SW480 (cell line): ENCODE measurements at places on chromosomes 16 and 17.

DNA sequence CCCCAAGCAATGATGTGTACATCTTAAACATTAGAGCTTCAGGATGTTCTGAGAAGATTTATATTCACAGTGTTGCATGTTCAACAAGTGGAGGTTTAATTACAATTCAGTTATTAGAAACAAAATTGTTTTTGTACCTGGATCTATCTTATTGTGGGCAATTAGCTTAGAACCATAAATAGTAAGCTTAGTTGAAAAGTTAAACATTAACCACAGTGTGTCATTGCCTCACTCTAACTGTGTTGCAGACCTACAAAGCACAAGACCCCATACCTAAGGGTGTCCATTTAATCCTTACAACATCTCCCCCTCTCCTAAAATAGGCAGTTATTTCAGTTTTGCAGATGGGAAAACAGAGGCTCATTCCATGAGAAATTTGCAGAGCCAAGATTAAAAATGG, 632.0 kb upstream of the SOX9 start:
- peak; percentile 4 for DNase-seq

- peak; percentile 85 for DNase-seq
Observed at GRCh38 chr17:352421-353212, at the start of gene RPH3AL. Gene RPH3AL (minus strand): TSS chr17:352807. CDS start chr17:327543, 25,264 bp downstream.

- peak; percentile 30 for DNase-seq
Observed at GRCh38 chr17:27523712-27524111, 67.5 kb downstream of the KSR1 start.

GRCh38 chr16:9476744-9477143, 385.3 kb downstream of the HAPSTR1 start:
- no peak for DNase-seq

DNA sequence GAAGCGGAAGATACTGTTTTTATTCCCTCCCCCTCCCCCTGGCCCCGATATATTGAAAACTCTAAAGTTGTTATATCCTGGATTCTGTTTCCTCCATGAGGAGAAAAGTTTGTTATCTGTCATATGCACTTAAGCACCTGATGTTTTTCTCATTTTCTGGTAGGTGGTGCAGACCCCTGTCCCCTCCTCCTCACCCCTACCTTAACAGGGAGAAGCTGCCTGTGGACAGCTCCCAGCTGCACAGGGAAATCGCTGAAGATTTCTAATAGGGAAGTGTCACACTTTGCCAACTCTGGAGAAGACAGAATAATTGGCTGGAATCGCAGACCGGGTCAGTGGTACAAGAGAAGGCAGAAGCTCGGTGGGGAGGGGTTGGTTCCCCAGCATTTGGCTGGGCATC, 45.3 kb upstream of the TOB1 start:
- DNase-seq = no peak

DNA sequence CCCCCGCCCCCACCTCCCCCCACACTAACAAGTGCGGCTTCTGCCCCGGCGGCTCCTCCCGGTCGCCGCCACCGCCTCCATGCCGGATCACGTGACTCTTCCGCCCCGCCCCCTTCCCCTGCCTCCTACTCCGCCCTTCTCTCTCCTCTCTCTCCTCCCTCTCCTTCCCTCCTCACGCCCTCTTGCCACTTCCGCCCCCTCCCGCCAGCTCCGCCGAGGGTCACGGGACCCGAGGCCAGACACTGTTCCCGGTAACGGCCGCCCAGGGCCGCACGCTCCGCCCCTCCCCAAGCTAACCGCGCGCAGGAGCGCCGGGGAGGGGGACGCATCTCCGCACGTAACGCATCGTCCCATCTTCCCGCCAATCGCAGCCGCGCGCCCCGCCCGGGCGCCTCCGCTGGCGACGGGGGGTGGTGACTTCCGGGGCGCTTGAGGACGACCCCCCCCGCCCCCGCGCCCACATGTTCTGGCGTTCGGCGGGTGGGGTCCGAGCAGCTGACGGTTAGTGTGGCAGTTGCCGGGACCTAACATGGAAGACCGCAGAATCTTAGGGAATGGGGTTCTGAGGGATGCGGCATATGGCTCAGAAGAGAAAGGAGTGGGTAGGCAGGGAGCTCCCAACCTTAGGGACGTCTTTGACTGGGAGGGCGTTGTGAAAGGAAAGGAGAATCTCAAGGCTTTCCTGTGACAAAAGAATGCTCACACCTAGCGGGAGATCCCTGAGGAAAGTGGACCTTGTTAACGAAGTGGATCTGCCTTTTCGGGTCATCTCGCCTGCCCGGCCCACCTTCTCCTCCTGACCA, at the start of gene USP32:
TSS of gene USP32 (minus strand) at position 92 of the 803 bp plus-strand sequence. CDS start 194 bp downstream, outside the sequence.
- DNase-seq = peak; percentile 97

DNA sequence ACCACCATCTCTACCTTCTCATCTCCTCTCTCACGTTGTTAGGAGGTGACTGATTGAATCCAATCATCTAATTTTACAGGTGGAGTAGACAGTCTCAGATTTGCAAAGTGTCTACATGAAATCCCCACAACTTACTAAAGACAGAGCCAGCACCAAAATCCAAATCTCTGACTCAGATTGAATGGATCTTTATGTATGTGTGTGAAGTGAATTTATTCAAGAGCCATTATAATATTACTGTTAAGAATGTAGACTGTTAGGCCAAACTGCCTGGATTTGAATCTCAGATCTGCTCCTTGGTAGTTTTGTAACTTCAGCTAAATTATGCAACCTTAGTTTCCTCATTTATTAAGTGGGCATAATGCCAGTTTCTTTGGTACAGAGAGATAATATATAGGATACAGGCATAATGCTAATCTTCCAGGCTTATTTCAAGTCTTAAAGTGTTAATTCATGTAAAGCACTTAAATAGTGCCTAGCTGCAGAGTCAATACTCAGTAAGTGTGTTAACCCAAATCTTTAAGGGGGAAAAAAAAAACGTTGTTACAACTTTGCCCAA, 12.7 kb downstream of the CNEP1R1 start:
- DNase-seq = no peak

DNA sequence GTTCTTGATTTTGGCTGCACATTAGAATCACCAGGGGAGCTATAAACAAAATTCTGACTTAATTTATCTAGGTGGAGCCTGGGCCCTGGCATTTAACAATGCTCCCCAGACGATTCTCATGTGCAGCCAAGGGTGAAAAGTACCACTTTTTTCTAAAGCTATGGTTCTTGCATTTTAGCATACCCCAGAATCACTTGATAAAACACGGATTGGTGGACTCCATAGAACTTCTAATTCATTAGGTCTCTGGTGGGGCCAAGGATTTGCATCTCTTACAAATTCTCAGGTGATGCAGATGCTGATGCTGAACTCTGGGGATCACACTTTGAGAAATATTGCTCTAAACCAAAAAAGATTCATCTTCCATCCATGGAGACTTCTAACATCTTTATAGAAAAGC, 74.5 kb downstream of the RPGRIP1L start:
- DNase-seq = no peak

DNA sequence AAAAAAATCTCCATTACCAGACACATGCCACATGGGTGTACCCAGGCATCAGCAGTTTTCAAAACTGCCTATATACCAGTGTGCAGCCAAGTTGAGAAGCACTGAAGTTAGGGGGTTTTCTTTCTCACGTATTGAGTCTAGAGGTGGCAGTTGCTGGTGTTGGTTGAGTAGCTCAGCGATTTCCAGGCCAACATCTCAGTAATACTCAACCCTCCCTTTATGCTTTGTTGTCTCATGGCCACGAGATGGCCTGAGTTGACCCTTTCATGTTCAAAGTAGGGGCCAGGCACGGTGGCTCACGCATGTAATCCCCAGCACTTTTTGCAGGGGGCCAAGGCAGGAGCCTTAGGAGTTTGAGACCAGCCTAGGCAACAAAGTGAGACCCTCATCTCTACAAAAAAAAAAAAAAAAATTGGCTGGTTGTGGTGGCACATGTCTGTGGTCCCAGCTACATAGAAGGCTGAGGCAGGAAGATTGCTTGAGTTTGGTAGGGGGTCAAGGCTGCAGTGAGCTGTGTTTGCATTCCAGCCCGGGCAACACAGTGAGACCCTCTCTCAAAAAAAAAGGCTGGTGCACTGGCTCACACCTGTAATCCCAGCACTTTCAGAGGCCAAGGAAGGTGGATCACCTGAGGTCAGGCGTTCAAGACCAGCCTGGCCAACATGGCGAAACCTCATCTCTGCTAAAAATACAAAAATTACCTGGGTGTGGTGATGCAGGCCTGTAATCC, 10.8 kb downstream of the LRRC3C start:
- no peak for DNase-seq

- DNase-seq = no peak
Observed at GRCh38 chr17:39863244-39863917, 731 bp downstream of the IKZF3 start.

DNA sequence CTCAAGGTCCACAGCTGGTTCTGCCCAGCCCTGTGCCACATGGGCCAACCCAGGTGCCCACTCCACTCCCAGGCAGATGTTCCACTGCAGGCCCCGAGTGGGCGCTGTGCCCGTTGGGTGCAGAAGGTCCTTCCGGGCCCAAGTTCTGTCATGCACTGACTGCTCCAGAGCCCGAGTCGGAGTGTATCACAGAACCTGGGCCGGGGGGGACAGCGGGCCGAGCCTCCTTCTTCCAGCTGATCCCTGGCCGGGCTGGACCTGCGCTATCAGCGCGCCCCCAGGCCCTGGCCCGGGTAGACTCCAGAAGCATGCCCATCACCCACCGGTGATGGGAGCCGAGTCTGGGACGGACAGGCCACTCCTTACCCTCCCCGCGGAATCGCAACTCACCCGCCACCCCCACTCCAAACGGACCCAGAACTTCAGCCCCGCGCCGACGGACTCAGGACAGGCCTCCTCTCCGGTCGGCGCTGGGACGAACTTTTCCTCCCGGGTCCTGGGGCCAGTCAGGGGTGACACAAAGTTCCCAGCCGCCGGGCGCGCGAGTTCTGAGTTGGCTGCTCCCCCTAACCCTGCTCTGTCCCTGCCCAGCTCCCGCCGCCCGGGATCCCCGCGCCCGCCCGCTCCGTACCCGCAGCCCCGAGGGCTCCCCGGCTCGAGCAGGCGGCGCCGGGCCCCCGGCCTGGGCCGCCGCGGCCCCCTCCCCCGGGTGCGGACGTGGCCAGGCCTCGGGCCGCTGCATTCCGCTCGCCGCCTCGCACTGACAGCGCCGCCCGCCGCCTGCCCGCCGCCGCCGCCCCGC, at the start of gene COPZ2:
TSS of gene COPZ2 (minus strand) at position 762 of the 802 bp plus-strand sequence. CDS start at position 742, 20 bp downstream.
- DNase-seq = peak; percentile 51

- no peak for DNase-seq
Observed at GRCh38 chr17:81076141-81076679, 41.3 kb downstream of the BAIAP2 start.

DNA sequence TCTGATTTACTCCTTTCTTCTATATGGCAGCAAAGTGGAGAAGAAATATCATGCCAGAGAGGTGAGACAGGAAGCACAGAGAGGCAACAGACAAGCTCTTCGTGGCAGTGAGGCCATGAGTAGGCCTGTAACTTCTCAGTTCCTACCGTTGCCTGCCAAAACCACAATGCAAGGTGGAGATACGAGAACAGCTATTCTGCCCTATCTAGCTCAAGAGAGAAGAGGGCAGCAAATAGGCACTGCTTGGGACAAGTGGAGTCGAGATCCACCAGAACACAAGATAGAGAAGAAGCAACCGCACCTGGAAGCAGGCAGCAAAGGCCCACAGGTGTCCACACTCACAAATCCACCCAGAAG, 24.8 kb downstream of the RANBP10 start:
- no peak for DNase-seq

GRCh38 chr16:30896261-30896888, at the start of gene CTF1:
Gene CTF1 (plus strand): TSS chr16:30896614. CDS start chr16:30896644, 30 bp downstream.
- DNase-seq = no peak

- peak; percentile 66 for DNase-seq
Observed at GRCh38 chr16:74862743-74863244, 88.2 kb upstream of the FA2H start.

DNA sequence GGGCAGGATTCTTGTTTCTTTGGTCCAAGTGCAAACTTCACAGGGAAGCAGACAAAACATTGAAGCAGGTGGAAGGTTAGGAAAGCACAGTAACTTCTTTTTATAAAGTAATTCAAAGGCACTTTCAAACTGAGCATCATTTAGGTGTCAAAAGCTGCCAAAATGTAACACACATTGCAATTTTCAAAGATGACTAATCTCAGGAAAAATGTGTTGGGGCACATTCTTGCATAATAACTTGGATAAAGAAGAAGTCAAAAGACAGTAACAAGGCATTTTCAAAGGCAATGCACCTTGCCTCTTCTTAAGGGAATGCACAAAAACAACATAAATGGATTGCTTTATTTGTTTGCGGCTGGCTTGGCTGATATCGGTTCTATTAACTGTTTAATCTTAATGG, 3.6 kb downstream of the KCNJ2 start:
- DNase-seq = no peak

DNA sequence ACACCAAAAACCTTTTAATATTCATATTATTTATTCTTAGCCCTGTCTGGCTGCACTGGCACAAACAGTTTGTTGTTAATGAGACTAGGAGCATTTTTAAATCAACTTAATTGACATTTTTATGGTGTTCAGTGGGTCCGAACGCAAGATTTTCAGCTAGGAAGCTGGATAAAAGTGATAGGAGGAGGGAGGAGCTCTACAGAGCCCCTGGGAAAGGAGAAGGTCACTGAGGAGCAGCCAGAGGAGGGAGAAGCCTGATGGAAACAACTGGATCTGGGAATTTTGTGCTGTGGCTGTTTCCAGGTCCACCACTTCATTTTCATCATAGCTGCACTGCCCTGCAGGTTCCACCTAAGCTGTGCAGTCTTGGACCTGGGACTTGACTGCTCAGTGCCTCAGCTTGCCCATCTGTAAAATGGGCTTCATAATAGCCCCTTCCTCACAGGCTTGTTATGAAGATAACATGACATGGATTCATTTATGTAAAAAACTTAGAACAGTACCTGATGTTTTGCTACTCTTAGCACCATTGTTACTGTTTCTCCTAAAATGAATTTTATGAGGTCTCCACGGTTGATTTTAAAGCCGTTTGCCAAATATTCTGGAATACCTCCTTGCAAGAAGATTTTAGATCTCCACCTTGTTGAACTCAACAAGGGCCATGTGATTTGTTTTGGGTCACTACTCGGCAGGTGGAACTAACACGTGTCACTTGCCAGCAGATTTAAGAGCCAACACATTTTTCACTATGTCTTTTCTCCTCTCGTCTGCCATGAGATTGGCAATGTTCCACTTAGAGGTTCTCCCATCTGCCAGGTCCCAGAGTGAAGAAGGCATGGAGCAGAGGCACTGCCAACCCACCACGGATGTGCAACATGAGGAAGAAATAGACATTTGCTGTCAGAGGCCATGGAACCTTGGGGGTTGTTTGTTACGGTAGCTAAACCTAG, 18.7 kb upstream of the GRIN2A start:
- DNase-seq = no peak

- DNase-seq = no peak
Observed at GRCh38 chr17:80129006-80129565, 17.8 kb downstream of the EIF4A3 start.
